ENCODE measurements at places on chromosomes 16 and 17. TPM values are rescaled to one million over a fixed set of nuclear protein-coding genes. Genes with fewer than 3 reads are reported as not detected.

GP1BA gene
- total RNA-seq: not detected

DNA sequence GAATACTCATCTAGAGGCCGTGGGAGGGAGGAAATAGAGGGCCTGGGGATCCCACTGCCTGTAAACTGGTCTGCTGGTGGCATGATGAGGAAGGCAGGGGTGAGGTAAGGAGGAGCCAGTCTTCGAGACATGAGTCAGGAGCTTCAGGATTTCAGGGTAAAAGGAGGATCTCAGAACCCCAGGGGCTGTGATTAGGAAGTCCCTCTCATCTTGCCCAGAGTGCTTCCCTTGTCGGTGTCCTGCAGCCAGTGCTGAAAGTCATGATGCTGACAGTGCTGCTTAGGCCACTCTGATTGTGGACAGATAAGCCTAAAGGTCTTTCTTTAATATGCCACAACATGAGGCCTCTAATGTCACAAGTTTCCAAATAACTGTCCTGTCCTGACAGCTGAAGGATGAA is 29.6 kb downstream of the COG4 start:
- no peak overlapping the region for H3K27ac ChIP-seq
- no peak for DNase-seq
- H3K4me3 ChIP-seq: no peak overlapping the region
- H3K36me3 ChIP-seq: no peaks in the 10 kb centered on the region

- H3K4me3 ChIP-seq: no peak overlapping the region
- no peak overlapping the region for H3K27ac ChIP-seq
- peaks cover 2% of the 10 kb centered on the region for H3K36me3 ChIP-seq
- H3K27me3 ChIP-seq: no peaks in the 10 kb centered on the region
- no peak for DNase-seq
Measured at GRCh38 chr17:82155606-82156005, 57.0 kb downstream of the CCDC57 start.

BTBD17 gene
- total RNA-seq: not detected

DNA sequence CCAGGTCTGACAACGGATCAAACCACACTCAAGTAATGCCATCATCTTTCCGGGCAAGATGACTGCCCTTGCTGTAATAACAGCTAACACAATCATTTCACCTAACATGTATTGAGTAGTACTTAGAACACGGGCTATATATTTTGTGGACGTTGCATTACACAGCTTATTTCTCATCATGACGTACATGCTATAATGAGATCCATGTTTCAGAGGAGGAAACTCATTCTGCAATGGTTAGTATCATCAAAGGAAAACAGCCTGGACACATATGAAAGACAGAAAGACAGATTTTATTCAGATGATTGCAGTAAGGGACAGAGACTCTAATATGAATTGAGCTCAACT is 446.7 kb downstream of the HS3ST3B1 start:
- DNase-seq: no peak
- H3K4me1 ChIP-seq: peaks cover 27% of the 10 kb centered on the region
- no peak overlapping the region for H3K4me3 ChIP-seq
- H3K27me3 ChIP-seq: no peaks in the 10 kb centered on the region
- no peak overlapping the region for H3K27ac ChIP-seq

DNA sequence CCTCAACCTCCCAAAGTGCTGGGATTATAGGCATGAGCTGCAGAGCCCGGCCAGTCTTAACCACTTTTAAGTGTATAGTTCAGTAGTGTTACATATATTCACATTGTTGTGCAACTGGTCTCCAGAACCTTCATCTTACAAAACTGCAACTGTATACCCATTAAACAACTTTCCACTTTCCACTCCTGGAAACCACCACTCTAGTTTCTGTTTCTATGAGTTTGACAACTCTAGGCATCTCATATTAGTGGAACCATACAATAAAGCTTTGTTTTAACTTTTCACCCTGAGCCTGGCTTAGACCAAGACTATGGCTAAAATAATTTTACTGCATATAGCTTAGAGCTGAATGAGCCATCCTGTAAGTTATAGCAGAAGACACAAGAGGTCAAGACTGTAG is 108.0 kb upstream of the GOT2 start:
- H3K4me1 ChIP-seq: no peaks in the 10 kb centered on the region
- no peaks in the 10 kb centered on the region for H3K36me3 ChIP-seq
- no peak for DNase-seq
- H3K27ac ChIP-seq: no peak overlapping the region
- no peaks in the 10 kb centered on the region for H3K27me3 ChIP-seq

DNA sequence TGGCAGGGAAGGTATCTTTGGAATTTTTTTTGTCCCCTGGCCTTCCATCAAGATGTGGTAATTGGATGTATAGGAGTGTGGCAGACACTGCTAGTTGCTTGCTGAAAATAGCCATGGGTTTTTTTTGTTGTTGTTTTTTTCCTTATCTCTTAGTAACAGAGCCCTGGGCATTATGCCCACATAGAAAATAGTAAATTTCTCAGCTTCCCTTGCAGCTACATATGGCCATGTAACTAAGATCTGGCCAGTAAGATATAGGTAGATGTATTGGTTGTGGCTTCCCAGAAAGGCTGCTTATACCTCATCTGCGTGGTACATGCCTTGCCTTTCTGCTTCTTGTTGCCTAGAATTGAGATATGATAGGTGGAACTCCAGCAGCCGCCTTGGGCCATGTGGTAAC is 349.9 kb downstream of the CPPED1 start:
- H3K36me3 ChIP-seq: peaks cover 11% of the 10 kb centered on the region
- H3K4me3 ChIP-seq: no peak overlapping the region
- H3K27me3 ChIP-seq: no peaks in the 10 kb centered on the region
- H3K4me1 ChIP-seq: peaks cover 43% of the 10 kb centered on the region
- no peak for DNase-seq

DNA sequence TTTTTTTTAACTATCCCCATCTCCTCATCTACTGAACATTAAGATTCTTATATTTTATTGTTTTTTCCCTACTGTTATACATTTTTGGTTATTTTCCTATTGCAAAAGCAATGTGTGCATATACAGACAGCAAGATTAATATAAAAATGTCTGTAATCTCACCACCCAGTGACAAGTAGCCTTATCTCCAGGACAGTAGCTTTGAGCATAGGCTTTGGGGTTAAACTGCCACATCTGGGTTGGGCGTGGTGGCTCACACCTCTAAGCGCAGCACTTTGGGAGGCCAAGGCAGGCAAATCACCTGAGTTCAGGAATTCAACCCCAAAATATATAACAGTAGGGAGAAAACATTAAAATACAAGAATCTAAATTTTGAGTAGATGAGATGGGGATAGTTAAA is 27.4 kb upstream of the SSTR2 start:
- DNase-seq: no peak
- H3K27me3 ChIP-seq: no peaks in the 10 kb centered on the region
- no peak overlapping the region for H3K27ac ChIP-seq
- H3K4me1 ChIP-seq: peaks cover 6% of the 10 kb centered on the region
- no peak overlapping the region for H3K4me3 ChIP-seq

DNA sequence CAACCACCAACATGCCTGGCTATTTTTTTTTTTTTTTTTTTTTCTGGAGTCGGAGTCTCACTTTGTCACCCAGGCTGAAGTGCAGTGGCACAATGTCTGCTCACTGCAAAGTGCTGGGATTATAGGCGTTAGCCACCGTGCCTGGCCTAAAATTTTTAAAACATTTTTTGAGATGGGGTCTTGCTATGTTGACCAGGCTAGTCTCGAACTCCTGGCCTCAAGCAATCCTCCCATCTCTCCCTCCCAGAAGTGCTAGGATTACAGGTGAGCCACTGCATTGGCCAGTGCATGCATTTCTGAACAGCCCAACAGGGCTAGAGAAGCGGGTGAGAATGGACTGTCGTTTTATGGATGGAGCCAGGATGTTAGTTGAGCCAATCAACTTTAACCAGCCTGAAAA is 72.4 kb downstream of the ERCC4 start:
- H3K27ac ChIP-seq: no peak overlapping the region
- no peak overlapping the region for H3K4me3 ChIP-seq
- DNase-seq: no peak

TBC1D3 gene
- not detected for total RNA-seq

DNA sequence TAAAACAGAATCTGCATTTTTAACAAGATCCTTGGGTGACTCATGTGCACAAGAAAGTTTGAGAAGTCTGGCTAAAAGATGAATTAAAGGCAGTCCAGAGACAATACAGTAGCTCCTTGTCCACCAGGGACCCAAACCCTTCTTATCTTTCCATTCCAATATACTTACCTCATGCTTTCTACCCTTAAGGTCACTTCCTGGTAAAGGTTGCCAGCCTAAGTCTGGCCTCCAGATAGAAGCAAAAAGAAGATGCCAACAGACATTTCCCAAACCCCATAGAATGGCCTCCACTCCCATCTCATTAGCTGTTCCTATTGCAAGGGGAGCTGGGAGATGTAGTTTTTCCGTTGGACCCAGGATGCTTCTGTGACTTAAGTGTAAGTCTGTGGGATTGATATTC is 101.4 kb upstream of the XYLT1 start:
- DNase-seq: no peak
- H3K4me3 ChIP-seq: no peak overlapping the region
- H3K36me3 ChIP-seq: no peaks in the 10 kb centered on the region
- no peaks in the 10 kb centered on the region for H3K4me1 ChIP-seq
- H3K27ac ChIP-seq: peak overlapping the region; percentile 36

- no peak overlapping the region for H3K4me3 ChIP-seq
- no peaks in the 10 kb centered on the region for H3K36me3 ChIP-seq
- H3K27ac ChIP-seq: no peak overlapping the region
Measured at GRCh38 chr17:47280072-47280811, 26.6 kb downstream of the ITGB3 start.

RAB37 gene
- 18.1 TPM for total RNA-seq

- no peak overlapping the region for H3K27ac ChIP-seq
- H3K27me3 ChIP-seq: peaks cover 24% of the 10 kb centered on the region
Measured at GRCh38 chr17:2780256-2780655, 16.0 kb upstream of the RAP1GAP2 start.

- peaks cover 6% of the 10 kb centered on the region for H3K36me3 ChIP-seq
- H3K4me1 ChIP-seq: peaks cover 69% of the 10 kb centered on the region
- no peak for DNase-seq
- no peaks in the 10 kb centered on the region for H3K27me3 ChIP-seq
- no peak overlapping the region for H3K4me3 ChIP-seq
Measured at GRCh38 chr17:42603318-42603717, 5.9 kb downstream of the RETREG3 start.

- H3K4me3 ChIP-seq: peak overlapping the region; percentile 96
- DNase-seq: peak; percentile 74
- no peaks in the 10 kb centered on the region for H3K27me3 ChIP-seq
Measured at GRCh38 chr17:412211-413015, 59.8 kb upstream of the RPH3AL start.

SLC16A3 gene
- total RNA-seq: 42.8 TPM

- DNase-seq: no peak
- H3K27me3 ChIP-seq: no peaks in the 10 kb centered on the region
- H3K36me3 ChIP-seq: no peaks in the 10 kb centered on the region
- no peak overlapping the region for H3K27ac ChIP-seq
- H3K4me1 ChIP-seq: peaks cover 33% of the 10 kb centered on the region
Measured at GRCh38 chr16:11301645-11302501, 20.7 kb upstream of the PRM1 start.

All from activated T-cell treated with anti-CD3 and anti-CD28 coated beads, Interleukin-2, amount 50 U/mL, for 72 hours (primary cell).